ENCODE measurements at places on chromosomes 6 and 20. TPM values are rescaled to one million over a fixed set of nuclear protein-coding genes. Genes with fewer than 3 reads are reported as not detected.

Gene APCDD1L
- total RNA-seq: 0.91 TPM

GRCh38 chr6:28922004-28922820 lies 1.6 kb downstream of the TRIM27 start:
- H3K27me3 ChIP-seq: no peaks in the 10 kb centered on the region
- peak overlapping the region; percentile 96 for H3K27ac ChIP-seq
- H3K4me3 ChIP-seq: peak overlapping the region; percentile 89
- no peak for DNase-seq

Gene TXLNB
- total RNA-seq: 137 TPM

DNA sequence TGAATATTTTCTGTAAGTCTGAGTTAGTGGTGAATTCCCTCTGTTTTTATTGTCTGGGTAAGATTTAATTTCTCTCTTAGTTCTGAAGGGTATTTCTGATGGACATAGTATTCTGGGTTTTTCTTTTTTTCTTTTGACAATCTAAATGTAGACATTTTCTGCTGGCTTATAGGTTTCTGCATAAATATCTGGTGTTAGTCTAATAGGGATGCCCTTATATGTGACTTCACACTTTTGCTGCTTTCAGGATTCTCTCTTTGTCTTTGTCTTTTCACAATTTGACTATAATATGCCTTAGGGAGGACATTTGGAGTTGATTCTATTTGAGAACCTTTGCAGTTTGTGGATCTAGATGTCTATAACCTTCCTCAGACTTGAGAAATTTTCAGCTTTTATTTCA lies 667.2 kb downstream of the EPHA7 start:
- no peak overlapping the region for H3K4me3 ChIP-seq
- H3K36me3 ChIP-seq: no peaks in the 10 kb centered on the region
- DNase-seq: no peak
- H3K4me1 ChIP-seq: no peaks in the 10 kb centered on the region
- no peaks in the 10 kb centered on the region for H3K27me3 ChIP-seq

GRCh38 chr6:35300848-35301247 lies 3.2 kb downstream of the DEF6 start:
- H3K36me3 ChIP-seq: no peaks in the 10 kb centered on the region
- no peaks in the 10 kb centered on the region for H3K27me3 ChIP-seq
- DNase-seq: no peak
- no peak overlapping the region for H3K27ac ChIP-seq

GRCh38 chr6:113220832-113221231 lies 636.3 kb upstream of the MARCKS start:
- H3K4me3 ChIP-seq: no peak overlapping the region
- no peaks in the 10 kb centered on the region for H3K27me3 ChIP-seq
- H3K36me3 ChIP-seq: no peaks in the 10 kb centered on the region
- H3K4me1 ChIP-seq: no peaks in the 10 kb centered on the region
- DNase-seq: no peak

Gene NKX2-4
- total RNA-seq: not detected

GRCh38 chr6:31558631-31559500 lies 11.5 kb downstream of the NFKBIL1 start:
- DNase-seq: peak; percentile 26
- peaks cover 48% of the 10 kb centered on the region for H3K4me1 ChIP-seq
- peak overlapping the region; percentile 81 for H3K27ac ChIP-seq

Gene LHFPL5
- not detected for total RNA-seq

DNA sequence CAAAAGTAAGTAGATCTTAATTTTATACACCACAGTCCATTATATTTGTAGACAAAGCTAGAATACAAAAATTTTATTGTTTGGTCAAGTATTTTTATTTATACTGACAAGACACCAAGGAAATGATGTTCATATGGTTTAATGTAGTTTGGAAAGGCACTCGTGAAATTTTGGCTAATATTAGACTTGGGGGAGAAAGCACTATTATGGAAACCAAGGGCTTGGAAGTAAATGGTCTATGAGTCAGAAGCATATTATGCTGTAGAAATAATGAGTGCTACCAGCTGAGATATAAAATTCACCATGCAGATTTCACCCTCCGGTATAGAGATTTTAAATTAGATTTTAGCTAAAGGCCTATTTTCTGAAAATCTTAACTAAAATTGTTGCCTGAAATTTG lies 233.6 kb downstream of the KCNQ5 start:
- no peak for DNase-seq
- H3K36me3 ChIP-seq: no peaks in the 10 kb centered on the region
- H3K27me3 ChIP-seq: no peaks in the 10 kb centered on the region
- no peak overlapping the region for H3K27ac ChIP-seq

- peaks cover 15% of the 10 kb centered on the region for H3K4me1 ChIP-seq
- no peaks in the 10 kb centered on the region for H3K36me3 ChIP-seq
- no peak for DNase-seq
- no peaks in the 10 kb centered on the region for H3K27me3 ChIP-seq
- no peak overlapping the region for H3K4me3 ChIP-seq
These were observed 95.3 kb upstream of the MAN1A1 start for GRCh38 chr6:119444642-119445557.

Gene RFX6
- total RNA-seq: not detected

DNA sequence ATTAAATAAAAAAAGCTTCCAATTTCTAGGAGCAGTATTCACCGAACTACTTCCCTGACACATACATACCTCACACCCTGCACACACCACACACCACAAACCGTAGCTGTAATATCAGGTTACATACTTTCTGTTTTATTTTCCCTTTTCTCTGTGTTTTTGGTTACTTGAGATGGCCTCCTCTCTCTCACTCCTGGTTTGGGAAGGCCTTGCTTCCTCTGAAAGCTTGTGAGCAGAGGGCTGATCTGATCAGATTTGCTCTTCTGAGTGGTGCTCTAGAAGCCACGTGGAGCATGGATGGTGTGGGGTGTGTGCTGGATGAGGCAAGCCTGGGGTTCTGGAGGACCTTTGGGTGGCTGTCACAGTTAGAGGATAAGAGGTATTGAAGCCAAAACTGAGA lies 20.9 kb downstream of the UTRN start:
- H3K27ac ChIP-seq: no peak overlapping the region
- no peak for DNase-seq
- H3K36me3 ChIP-seq: peaks cover 20% of the 10 kb centered on the region
- H3K4me3 ChIP-seq: no peak overlapping the region

Gene SLC35F1
- total RNA-seq: 6.4 TPM

DNA sequence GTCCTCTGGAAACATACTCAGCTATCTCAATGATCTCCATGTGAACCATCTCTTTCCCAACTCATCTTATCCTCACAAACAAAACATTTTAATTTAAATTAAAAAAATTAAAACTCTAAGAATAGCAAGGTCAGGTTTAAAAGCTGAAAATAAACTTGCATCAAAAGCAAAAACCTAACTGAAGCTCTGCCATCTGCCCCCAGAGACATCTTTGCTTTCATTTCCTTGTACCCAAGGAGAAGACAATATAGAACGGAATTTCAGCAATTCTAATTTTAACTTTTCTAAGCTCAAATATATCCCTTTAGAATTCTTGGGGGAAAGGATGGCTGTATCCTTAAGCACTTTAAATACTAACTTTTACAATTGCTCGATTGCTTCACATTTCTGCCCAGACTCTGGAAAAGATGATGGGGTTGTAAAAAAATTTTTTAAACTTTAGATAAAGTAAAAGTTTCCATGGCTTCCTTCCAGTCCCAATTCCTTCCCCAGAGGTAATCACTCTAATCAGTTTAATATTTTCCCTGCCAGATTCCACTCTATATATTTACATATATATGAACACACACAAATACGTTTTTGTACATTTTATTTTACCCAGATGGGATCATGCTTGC lies 69.2 kb upstream of the SMIM29 start:
- DNase-seq: no peak
- peaks cover 69% of the 10 kb centered on the region for H3K4me1 ChIP-seq
- no peak overlapping the region for H3K4me3 ChIP-seq
- H3K36me3 ChIP-seq: peaks cover 2% of the 10 kb centered on the region
- no peaks in the 10 kb centered on the region for H3K27me3 ChIP-seq

DNA sequence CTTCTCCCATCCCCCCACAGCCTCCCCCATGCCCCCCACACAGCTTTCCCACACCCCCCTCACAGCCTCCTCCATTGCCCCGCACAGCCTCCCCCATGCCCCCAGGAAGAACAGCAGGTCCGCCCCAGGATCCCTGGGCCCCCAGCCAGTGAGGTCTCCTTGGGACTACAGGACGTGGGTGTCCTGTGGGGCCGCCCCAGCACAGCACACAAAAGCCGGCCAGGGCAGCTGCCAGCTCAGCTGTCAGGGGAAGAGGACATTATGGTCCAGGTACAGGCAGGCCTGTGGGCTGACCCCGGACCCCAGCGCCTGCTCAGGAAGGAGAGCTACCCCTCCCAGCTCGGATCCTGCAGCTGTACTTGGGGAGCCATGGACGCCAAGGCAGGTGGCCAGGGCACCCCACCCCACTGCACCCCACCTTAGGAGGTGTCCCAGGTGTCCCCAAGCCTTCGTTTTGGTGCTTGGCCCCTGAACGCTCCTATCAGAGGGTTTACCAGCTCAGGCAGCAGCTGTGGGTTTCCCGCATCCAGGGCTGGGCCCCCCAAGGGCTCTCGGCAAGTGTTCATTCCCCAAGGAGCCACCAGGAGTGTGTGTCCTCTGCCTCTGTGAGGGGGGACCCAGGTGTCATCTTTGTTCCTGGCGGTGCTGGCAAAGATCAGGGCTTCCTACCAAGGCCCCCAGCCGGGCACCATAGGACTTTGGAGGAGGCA lies 42.3 kb upstream of the GATA5 start:
- H3K27me3 ChIP-seq: peaks cover 76% of the 10 kb centered on the region
- no peak overlapping the region for H3K27ac ChIP-seq
- no peak for DNase-seq
- H3K4me3 ChIP-seq: no peak overlapping the region
- peaks cover 8% of the 10 kb centered on the region for H3K4me1 ChIP-seq
- H3K36me3 ChIP-seq: no peaks in the 10 kb centered on the region

Gene VSTM2L
- 50.3 TPM for total RNA-seq

DNA sequence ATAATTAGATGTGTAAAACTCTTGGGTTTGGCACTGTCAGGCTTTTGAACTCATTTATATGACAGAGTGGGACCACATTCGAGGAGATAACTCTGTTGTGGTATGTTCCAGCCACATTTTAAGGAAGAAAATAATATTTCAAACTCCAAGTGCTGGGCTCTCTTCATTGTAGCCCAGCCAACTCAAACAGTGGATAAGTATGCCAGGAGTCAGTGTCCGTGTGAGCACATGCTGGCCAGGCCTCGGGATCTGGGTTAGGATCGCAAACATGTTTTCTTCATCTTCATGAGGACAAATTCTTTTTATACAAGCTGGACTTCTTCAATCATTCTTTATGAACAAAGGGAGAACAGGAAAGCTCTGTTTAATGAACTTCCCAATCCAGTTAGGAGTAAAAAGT lies 497.5 kb downstream of the MAFB start:
- H3K4me1 ChIP-seq: peaks cover 41% of the 10 kb centered on the region
- peak overlapping the region; percentile 32 for H3K27ac ChIP-seq
- DNase-seq: no peak
- no peaks in the 10 kb centered on the region for H3K27me3 ChIP-seq
- no peak overlapping the region for H3K4me3 ChIP-seq
- no peaks in the 10 kb centered on the region for H3K36me3 ChIP-seq

DNA sequence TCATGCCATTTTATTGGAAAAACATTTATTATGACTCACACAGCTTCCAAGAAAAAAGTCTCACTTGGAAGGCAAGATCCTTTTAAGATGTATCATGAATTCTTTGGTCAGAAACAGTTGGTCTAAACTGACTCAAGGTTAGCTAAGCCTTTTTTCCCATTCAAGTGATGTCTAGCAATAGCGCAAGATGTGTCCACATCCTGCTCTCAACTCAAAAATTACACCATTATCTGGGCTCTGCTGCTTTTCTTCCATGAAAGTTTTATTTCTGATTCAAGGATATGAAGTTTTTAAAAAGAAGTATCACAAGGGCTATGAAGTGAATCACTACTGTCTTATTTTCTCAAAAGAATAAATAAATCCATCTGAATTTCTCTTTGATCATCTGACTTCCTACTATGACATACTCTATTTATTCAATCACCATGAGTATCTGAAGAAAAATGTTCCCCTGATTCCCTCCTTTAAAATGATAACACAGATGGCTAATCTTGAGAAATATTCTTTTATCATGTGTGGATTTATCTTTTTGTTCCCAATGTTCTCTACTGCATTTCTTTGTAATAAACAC lies 139.2 kb downstream of the AHI1 start:
- no peaks in the 10 kb centered on the region for H3K4me1 ChIP-seq
- H3K4me3 ChIP-seq: no peak overlapping the region
- no peaks in the 10 kb centered on the region for H3K27me3 ChIP-seq

GRCh38 chr6:146850238-146850896 lies 251.6 kb downstream of the ADGB start:
- H3K27ac ChIP-seq: no peak overlapping the region
- H3K4me3 ChIP-seq: no peak overlapping the region
- DNase-seq: no peak
- no peaks in the 10 kb centered on the region for H3K36me3 ChIP-seq

DNA sequence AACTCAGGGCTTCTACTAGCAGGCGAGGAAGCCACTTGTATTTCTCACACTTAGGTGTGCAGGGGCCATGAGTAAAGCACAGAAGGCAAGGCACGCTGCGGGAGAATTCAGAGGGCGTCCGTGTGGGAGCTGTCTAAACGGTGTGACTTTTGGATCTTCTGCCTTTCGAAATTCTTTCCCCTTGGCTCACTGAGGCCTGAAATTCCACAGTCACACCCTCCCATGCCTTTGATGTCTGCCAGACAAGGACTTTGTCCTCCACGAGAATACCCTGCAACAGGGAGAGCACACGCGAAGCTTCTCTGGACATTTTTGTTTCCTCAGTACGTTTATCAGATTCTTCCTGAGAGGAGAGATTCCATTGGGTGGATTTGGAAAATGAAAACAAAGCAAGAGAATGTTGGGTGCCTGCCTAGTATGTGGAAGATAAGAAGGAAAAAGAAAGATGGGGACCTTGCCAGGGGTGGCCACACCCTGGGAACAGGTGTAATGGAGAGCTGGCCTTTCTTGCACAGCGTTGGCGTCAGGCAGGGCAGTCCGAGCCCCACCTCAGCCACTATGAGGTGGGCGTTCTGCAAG lies 235.7 kb downstream of the MYLK4 start:
- DNase-seq: no peak
- no peak overlapping the region for H3K4me3 ChIP-seq
- no peaks in the 10 kb centered on the region for H3K27me3 ChIP-seq
- H3K27ac ChIP-seq: no peak overlapping the region
- H3K4me1 ChIP-seq: no peaks in the 10 kb centered on the region

Gene SULF2
- 40.7 TPM for total RNA-seq

- H3K4me1 ChIP-seq: peaks cover 27% of the 10 kb centered on the region
- H3K4me3 ChIP-seq: no peak overlapping the region
- H3K27ac ChIP-seq: no peak overlapping the region
- no peak for DNase-seq
These were observed 443.2 kb upstream of the JARID2 start for GRCh38 chr6:14802514-14803160.

Gene GABRR1
- not detected for total RNA-seq

- DNase-seq: no peak
- peaks cover 86% of the 10 kb centered on the region for H3K36me3 ChIP-seq
- H3K4me1 ChIP-seq: peaks cover 16% of the 10 kb centered on the region
These were observed 57.4 kb downstream of the NCOA6 start for GRCh38 chr20:34768096-34768495.

Gene BPIFB2
- not detected for total RNA-seq

Gene SLC22A2
- not detected for total RNA-seq

GRCh38 chr6:170305805-170306323 lies 694 bp upstream of the FAM120B start:
- no peaks in the 10 kb centered on the region for H3K36me3 ChIP-seq
- H3K27ac ChIP-seq: peak overlapping the region; percentile 94
- H3K4me1 ChIP-seq: peaks cover 60% of the 10 kb centered on the region
- DNase-seq: no peak
- H3K27me3 ChIP-seq: no peaks in the 10 kb centered on the region
